ENCODE measurements at places on chromosomes 11 and 22. TPM values are rescaled to one million over a fixed set of nuclear protein-coding genes. Genes with fewer than 3 reads are reported as not detected.
A peak's percentile ranks its signal among the peaks of the same experiment; 100 is the strongest.

DNA sequence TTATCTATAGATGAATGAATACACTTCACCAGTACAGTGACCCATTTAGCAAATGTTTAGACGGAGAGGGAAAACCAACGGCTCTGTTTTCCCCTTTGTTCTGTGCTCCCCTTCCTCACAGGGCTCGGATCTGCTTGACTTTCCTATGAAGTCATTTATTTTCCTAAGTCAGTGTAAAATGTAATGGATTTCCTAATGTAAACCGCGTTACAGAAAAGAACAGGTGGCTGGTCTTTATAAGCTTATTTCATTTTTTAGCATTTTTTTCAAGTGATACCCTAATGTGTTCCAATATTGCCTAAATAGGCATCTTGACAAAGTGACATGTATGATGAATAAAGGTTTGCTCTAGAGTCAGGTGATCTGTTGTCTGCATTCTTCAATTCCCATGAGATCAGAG, 207.5 kb downstream of the PGR start:
- H3K4me3 ChIP-seq = no peak overlapping the region
- H3K27ac ChIP-seq = no peak overlapping the region
- no peak for DNase-seq
- peaks cover 4% of the 10 kb centered on the region for H3K36me3 ChIP-seq

DNA sequence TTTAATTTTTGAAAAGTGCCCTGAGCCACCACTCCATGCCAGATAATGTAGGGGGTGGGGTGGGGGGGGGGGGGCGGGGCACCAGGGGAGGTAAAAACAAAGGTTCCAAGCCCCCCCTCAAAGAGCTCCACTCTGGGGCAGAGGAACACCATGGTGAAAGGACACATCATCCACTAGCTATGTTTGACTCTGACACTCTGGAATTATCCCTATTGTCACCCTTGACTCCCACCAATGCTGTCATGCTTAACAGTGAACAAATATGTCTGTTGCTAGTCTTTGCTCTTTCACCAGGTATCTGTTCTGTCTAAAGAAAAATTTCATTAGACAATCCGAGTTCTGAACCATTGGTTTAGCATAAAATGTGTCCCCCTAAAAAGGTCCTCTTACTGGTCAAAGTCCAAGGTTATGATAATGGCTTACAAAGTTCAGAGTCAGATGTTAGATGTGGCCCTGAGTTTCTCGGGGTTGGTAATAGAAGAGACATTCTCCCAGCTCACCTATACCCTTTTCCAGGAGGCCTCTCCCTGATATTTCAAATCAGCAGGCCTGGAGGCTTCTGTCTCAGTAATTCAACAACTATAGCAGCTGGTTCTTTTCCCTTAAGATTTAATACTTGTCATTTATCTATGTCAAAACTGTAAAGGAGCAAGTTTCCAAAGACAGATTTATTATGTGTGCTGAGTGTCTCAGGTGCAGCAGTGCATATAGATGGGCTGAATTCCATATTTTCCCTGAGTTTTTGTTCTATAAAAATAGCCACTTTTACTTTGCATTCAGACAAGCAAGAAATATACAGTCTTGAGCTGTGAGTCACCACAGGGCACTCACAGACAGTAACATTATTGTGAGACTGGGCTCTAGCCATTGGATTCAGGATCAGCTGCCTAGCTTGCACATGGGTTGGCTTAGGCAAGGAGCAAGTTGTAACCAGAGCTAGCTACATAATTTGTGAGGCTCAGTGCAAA, 174.1 kb downstream of the CSNK2A3 start:
- no peak overlapping the region for H3K4me3 ChIP-seq
- H3K27me3 ChIP-seq = no peaks in the 10 kb centered on the region
- H3K4me1 ChIP-seq = no peaks in the 10 kb centered on the region
- no peak overlapping the region for H3K27ac ChIP-seq

- H3K36me3 ChIP-seq = no peaks in the 10 kb centered on the region
- H3K4me3 ChIP-seq = no peak overlapping the region
- H3K27ac ChIP-seq = no peak overlapping the region
- no peaks in the 10 kb centered on the region for H3K4me1 ChIP-seq
- DNase-seq = no peak
- H3K27me3 ChIP-seq = no peaks in the 10 kb centered on the region
These were observed 48.0 kb downstream of the FAT3 start for GRCh38 chr11:92272651-92273050.

- H3K4me1 ChIP-seq = no peaks in the 10 kb centered on the region
- DNase-seq = no peak
- no peaks in the 10 kb centered on the region for H3K27me3 ChIP-seq
- peaks cover 7% of the 10 kb centered on the region for H3K36me3 ChIP-seq
These were observed 43.5 kb downstream of the CBL start for GRCh38 chr11:119249671-119250010.

TRIM49 gene
- not detected for total RNA-seq

MRGPRX4 gene
- not detected for total RNA-seq

TRIM51G gene
- total RNA-seq = not detected

GRCh38 chr11:17351510-17352176, at the start of gene NCR3LG1:
Gene NCR3LG1, plus strand, starts transcription at chr11:17351800. Its CDS starts 170 bp downstream, at chr11:17351970.
- H3K27ac ChIP-seq = no peak within 1 kb of the TSS
- no peaks in the 10 kb centered on the region for H3K36me3 ChIP-seq
- H3K27me3 ChIP-seq = no peaks in the 10 kb centered on the region
- DNase-seq = peak; percentile 84

GRCh38 chr11:22415476-22415875, 77.3 kb downstream of the SLC17A6 start:
- H3K4me1 ChIP-seq = no peaks in the 10 kb centered on the region
- H3K27me3 ChIP-seq = no peaks in the 10 kb centered on the region
- H3K27ac ChIP-seq = no peak overlapping the region
- no peaks in the 10 kb centered on the region for H3K36me3 ChIP-seq

TIMM10 gene
- 31.3 TPM for total RNA-seq

GRCh38 chr22:38760477-38761201, 4.8 kb upstream of the SUN2 start:
- H3K4me3 ChIP-seq = no peak overlapping the region
- H3K27me3 ChIP-seq = no peaks in the 10 kb centered on the region
- H3K4me1 ChIP-seq = peaks cover 26% of the 10 kb centered on the region
- H3K36me3 ChIP-seq = no peaks in the 10 kb centered on the region

GRCh38 chr11:83641511-83641910, 355.3 kb upstream of the CCDC90B start:
- no peaks in the 10 kb centered on the region for H3K36me3 ChIP-seq
- no peaks in the 10 kb centered on the region for H3K4me1 ChIP-seq
- H3K27me3 ChIP-seq = no peaks in the 10 kb centered on the region
- DNase-seq = peak; percentile 60

- no peak for DNase-seq
- peak overlapping the region; percentile 26 for H3K27ac ChIP-seq
- H3K27me3 ChIP-seq = no peaks in the 10 kb centered on the region
- H3K36me3 ChIP-seq = peaks cover 61% of the 10 kb centered on the region
These were observed 3.8 kb upstream of the SUSD2 start for GRCh38 chr22:24177456-24177855.

DNA sequence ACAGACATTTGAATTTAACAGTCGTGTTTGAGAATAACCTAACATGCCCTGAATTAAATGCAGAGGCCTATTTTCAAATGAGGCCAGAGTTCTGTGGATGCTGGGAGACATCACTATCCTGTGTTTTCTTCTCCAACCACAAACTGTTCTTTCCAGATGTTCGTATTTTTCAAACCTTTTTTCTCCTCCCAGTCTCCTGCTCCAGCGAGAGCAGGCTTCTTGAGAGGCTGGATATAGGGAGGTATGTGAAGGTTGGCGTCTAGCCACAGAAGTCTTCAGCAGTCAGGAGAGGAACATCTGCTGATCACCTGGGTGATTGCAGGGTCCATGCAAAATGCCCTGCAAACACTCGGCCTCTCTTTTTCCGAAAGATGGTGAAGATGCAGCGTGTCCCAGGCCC, 126.3 kb downstream of the C11orf91 start:
- no peak overlapping the region for H3K27ac ChIP-seq
- H3K27me3 ChIP-seq = peaks cover 3% of the 10 kb centered on the region
- no peaks in the 10 kb centered on the region for H3K36me3 ChIP-seq
- no peak overlapping the region for H3K4me3 ChIP-seq
- no peaks in the 10 kb centered on the region for H3K4me1 ChIP-seq
- DNase-seq = no peak

CAPN1 gene
- total RNA-seq = 283 TPM

DNA sequence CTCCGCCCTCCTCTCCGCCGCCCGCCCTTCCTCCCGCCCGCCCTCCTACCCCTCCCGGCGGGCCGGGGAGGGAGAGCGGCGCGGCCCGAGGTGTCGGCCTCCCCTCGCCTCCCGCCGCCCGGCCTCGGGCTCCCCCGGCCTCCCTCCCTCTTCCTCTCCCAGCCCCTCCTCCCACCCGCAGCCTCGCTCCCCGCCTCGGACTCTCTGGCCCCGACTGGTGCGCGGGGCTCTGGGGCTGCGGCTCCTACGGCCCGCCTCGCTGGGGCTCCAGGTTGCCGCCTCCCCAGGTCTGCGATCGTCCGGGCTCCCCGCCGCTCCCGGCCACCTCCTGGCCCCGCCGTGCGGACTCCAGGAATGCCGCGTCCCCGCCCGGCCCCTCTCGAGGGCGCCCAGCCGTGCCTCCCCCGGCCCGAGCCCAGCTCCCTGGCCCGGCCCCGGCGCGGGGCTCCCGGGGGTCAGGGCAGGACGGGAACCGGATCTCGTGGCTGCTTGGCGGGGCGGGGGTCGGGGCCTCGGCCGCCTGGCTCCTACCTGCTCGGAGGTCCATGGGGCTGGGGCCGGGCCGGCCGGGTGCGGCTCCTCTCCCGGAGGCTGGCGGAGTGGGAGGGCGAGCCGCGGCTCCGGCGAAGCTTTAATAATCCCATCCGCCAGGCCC, at the start of gene CLCF1:
CLCF1 (minus strand) TSS at position 606 of the 655 bp plus-strand sequence; CDS start at position 547, 59 bp downstream.
- no peaks in the 10 kb centered on the region for H3K36me3 ChIP-seq
- peak within 1 kb of the TSS; percentile 79 for H3K4me3 ChIP-seq
- H3K4me1 ChIP-seq = peaks cover 69% of the 10 kb centered on the region
- H3K27ac ChIP-seq = peak within 1 kb of the TSS; percentile 80

- no peaks in the 10 kb centered on the region for H3K27me3 ChIP-seq
- H3K36me3 ChIP-seq = no peaks in the 10 kb centered on the region
- H3K4me3 ChIP-seq = no peak overlapping the region
- peak overlapping the region; percentile 43 for H3K27ac ChIP-seq
- peaks cover 31% of the 10 kb centered on the region for H3K4me1 ChIP-seq
- DNase-seq = no peak
These were observed 25.1 kb downstream of the KIAA1671 start for GRCh38 chr22:24977370-24978221.

GRCh38 chr11:2687782-2688191, 12.0 kb downstream of the KCNQ1OT1 start:
- no peak overlapping the region for H3K27ac ChIP-seq
- peaks cover 16% of the 10 kb centered on the region for H3K4me1 ChIP-seq
- peaks cover 11% of the 10 kb centered on the region for H3K36me3 ChIP-seq
- DNase-seq = no peak
- H3K4me3 ChIP-seq = no peak overlapping the region

DNA sequence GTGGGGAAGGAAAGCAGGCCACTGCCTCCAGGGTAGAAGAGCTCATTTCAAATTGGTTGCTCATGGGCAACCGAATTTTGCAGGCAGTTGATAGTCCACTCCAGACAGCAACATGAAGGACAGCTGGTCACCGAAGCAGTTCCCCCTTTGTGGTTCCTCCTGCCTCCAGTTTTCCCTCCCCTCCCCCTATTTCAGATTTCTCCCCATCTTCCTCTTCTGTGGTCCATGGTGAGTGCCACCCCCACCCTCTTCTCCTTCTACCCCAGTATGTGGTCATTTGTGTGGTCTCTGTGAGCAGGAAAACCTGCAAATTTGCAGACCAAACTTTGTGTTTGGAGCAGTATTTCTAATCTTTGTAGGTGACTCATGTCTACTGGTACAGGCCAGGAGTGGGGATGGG, 38.2 kb upstream of the PAK1 start:
- no peaks in the 10 kb centered on the region for H3K4me1 ChIP-seq
- no peaks in the 10 kb centered on the region for H3K27me3 ChIP-seq
- H3K36me3 ChIP-seq = no peaks in the 10 kb centered on the region
- H3K4me3 ChIP-seq = no peak overlapping the region
- no peak overlapping the region for H3K27ac ChIP-seq
- no peak for DNase-seq

DNA sequence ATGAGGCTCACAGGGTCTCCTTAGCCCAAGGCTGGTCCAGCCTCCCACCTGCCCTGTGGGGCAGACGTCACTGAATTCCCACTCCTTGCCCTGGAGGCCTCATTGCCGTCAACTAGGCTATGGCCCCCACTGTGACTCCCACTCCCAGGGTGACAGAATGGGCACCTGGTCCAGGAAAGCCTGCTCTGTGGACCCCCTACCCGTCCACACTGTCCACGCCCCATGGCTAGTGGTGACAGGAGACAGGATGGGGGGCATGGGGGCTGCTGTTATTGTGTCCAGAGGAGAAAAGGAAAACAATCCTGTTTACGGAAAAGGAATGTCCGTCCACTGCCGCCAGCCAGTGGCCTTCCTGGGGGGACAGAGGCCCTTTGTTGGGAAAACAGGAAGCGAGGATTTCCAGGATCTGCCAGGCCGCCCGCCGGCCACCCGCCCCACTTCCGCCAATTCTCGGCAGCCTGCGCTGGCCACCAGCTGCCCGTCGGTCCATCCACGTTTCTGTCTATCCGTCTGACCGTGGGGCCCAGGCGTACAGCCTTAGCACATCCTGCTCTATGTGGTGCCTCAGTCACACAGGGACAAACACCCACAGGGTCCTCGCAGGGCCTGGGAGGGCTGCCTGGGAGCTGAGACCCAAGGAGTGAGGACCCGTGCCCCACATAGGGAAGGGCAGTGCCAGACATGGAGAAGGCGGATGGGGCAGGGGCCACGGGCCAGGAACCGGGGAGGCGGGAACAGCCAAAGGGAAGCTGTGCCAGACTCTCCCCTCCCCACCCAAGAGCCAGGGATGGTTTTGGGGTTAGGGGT, 19.5 kb downstream of the CRELD2 start:
- H3K4me1 ChIP-seq = peaks cover 62% of the 10 kb centered on the region
- peak overlapping the region; percentile 94 for H3K27ac ChIP-seq
- no peaks in the 10 kb centered on the region for H3K27me3 ChIP-seq
- H3K4me3 ChIP-seq = no peak overlapping the region
- H3K36me3 ChIP-seq = no peaks in the 10 kb centered on the region
- DNase-seq = peak; percentile 77

- no peak overlapping the region for H3K4me3 ChIP-seq
- no peaks in the 10 kb centered on the region for H3K36me3 ChIP-seq
These were observed 96.5 kb downstream of the ME3 start for GRCh38 chr11:86575927-86576326.

GRCh38 chr11:59615120-59615636, 396 bp downstream of the OSBP start:
- peak overlapping the region; percentile 83 for H3K4me3 ChIP-seq
- H3K27ac ChIP-seq = peak overlapping the region; percentile 98
- no peaks in the 10 kb centered on the region for H3K27me3 ChIP-seq
- peak; percentile 72 for DNase-seq

DNA sequence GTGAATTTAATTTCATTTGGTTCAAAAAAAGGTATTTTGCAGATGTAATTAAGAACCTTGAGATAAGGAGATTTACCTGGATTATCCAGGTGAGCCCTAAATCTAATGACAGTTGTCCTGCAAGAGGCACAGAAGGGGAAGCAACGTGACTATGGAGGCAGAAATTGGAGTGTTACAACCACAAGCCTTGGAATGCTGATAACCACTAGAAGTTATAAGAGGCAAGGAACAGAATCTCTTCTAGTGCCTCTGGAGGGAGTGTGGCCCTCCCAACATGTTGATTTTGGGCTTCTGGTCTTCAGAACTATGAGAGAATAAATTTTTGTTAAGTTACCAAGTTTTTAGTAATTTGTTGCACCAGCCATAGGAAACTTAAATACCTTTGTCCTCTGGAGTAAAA, 32.8 kb downstream of the RRM1 start:
- H3K27ac ChIP-seq = no peak overlapping the region
- no peak for DNase-seq
- peaks cover 91% of the 10 kb centered on the region for H3K36me3 ChIP-seq
- H3K27me3 ChIP-seq = no peaks in the 10 kb centered on the region
- no peaks in the 10 kb centered on the region for H3K4me1 ChIP-seq
- H3K4me3 ChIP-seq = no peak overlapping the region
